Activated naive CD4-positive, alpha-beta T cell (primary cell): ENCODE measurements at places on chromosomes 2 and 18.

DNA sequence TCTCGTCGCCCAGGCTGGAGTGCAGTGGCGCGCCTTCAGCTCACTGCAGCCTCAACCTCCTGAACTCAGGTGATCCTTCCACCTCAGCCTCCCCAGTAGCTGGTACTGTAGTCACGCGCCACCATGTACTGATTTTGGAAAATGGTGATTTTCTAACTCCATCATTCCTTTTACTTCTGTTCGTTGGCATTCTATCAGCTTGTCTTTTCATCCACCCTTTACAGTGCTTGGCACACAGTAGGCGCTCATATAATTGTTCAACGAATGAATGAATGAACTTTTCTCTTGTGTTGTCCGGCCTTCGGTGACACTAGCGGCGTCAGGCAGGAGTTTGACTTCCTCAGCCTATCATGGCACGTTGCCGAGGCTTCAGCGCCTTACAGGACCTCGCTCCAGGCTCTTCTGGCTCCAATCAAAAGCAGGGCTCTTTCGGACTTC, 373 bp upstream of the MTHFD2 start:
- DNase-seq = no peak

- DNase-seq = no peak
These were observed 65.8 kb downstream of the ARHGAP28 start for GRCh38 chr18:6795307-6795706.

DNA sequence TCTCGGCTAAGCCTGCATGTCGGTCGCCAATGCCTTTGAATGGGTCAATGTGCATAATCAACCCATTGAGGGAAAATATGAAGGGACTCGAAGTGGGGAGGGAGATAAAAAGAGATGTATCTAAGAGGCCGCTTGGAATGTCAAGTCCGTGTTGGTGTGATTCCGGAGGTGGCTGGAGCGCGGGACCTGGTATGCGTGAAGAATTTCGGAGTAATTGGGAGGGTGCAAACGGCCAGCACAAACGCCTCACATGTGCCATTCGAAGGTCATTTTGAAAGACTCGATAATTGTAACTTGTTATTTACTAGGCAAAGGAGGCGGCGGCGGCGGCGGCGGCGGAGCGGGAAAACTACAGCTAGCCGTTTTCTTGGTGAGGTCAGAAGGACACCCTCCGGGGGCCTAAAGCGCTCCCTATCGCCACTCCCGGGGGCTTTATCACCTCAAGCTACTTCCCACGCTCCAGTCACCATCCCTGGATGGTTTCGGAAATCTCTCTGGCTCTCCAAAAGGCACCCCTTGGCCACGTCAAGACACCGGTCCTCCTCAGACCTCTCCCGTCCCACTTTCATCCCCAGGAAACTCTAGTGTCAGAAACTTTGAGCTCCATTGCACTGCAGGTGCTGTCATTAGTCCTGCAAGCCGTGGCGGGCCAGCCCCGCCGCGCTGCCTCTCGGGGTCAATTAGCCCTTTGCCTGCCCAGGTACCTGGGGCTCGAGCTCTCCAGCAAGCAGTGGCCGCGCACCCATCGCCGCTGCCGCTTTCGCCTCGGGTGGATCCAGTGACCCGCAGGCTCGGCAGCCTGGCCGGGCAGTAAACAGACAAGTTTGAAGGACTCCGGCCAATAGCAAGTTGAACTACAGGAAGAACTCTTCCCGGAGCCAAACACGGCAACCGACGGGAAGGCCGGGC, 1.5 kb downstream of the ERBB4 start:
- DNase-seq = no peak

GRCh38 chr18:10579079-10579867, 53.4 kb downstream of the NAPG start:
- DNase-seq = no peak

DNA sequence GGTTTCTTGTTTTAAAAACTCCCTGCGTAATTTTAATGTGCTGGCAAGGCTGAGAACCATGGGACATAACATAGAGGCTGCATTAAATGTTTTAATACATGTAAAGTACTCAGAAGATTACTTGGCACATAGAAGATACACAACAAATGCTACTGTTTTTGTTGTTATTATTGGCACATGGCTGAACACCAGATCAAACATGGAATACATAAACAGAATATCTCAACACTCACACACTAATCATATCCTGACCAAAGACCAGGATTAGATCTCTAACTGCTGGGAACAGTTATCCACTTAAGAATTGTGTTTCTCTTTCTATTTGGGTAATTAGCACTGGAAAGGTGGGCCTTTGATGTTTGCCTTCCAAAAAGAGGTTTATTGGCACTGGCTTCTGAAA, 69.3 kb downstream of the KCNE4 start:
- DNase-seq = no peak

DNA sequence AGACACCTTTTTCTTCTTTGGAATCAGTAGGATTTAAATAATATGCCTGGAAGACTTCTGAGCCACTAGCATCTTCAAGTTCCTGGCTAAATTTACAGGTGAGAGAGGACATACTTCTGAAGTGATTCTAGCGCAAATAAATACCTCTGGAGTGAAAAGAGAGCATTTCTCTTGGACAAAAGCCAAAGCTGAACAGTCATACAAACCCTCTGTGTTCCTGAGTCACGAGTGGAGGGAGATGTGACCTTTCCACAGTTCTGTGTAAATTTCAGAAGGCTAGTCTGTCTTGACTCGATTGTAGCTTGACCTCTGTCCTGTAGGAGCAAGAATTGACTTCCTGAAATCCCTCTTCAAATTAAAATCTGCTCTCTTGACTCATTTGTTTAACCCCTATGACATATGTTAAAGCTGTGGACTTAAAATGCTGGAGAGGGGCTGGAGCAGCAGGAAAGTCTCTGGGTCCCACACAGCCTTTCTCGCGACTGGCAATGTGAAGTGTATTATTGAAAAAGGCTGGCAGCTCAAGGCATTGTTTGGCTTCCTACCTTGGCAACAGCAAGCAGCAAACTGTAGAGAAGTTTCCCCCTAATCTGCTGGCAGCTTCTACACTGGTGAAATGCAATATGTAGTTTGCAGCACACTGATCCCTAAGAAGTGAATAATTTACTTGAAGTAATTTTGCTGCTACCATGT, 79.6 kb upstream of the GCFC2 start:
- no peak for DNase-seq

GRCh38 chr2:35220461-35220860, 1135.1 kb upstream of the CRIM1 start:
- no peak for DNase-seq

DNA sequence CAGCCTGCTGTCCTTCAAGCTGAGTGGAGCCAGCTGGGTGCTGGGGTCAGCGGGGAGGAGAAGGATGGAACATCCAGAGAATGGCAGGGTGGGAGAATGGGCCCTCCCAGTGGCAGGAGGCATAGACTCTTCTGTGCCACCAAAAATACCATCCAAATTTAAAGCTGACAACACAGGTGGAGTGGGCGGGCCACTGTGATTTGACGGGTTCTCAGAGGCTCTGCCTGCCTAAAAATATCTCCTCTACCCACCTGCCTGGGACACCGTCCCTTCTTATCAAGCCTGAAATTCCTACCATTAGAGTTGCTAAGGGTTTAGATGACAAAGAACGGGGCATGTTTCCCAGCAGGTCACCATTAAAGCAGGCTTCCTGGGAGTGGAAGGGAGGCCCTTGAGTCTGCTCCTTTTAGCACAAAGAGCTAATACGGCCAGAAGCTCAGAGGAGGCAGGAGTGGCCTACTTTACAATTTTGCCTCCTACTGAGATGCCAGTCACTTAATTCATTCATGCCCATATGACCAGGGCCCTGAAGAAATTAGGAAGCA, 19.8 kb upstream of the MARCHF4 start:
- no peak for DNase-seq

DNA sequence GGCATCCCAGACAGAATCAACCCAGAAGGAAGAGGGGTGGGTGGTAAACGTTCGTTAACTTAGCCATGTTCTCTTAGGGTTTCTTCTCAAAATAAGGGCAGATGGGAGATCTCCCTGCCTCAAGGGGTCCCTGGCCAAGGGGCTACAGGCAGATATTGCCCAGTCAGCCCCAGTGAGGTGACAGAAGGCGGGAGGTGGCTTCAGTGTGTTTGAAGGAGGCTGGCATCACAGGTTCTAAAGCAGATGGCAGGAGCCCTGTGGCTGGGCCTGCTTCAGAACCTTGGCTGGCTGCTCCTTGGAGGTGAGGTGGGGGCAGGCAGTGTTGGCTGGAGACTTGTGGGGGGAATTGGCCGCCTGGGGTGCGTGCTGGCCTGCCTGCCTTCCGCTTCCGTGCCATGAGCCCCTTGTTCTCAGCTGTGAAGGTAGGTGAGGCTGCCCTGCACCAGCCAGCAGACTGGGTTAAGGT, 23.5 kb downstream of the HPCAL1 start:
- DNase-seq = no peak
